Pulmonary artery endothelial cell (primary cell): ENCODE measurements at places on chromosomes 2 and 18. TPM values are rescaled to one million over a fixed set of nuclear protein-coding genes. Genes with fewer than 3 reads are reported as not detected.

GRCh38 chr2:141506135-141506534, 624.7 kb downstream of the LRP1B start:
- no peak for DNase-seq

DNA sequence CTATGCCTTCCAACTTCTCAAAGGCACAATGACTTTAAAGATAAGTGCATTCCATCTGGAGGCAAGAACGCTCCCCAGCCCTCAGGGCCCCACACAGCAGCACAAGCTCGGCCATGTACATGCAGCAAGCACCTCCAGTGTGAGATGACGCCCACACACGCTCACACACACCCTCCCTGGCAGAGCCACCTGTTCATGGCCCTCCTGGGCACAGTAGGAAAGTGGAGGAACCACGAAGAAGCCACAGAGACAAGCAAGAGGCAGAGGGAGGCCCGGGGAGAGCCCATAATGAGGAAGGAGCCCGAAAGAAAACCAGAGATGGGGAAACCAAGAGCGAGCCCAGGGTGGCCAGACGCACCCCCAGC, 21.7 kb downstream of the BIN1 start:
- DNase-seq, result no peak

The CABYR gene
- 1.5 and 2.4 TPM in 2 replicates for total RNA-seq

DNA sequence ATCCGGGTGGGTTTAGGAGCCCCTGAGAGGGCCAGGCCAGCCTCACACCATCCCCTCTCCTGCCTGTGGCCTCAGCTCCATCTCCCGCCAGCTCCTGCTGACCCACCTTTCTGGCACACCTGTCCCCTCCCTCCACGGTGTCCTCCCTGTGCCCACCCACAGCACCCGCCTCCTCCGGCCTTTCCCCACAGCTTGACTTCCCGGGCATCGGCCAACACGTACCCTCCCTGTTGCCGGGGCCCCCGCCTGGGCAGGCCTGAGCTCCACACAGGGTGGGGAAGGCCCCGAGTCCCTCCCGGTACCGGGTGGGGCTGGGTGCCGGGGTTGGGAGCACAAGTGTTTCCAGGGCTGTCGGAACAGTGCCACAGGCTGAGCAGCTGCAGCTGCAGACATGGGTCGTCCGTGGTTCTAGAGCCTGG, 6.5 kb downstream of the GPC1 start:
- DNase-seq, result no peak

- no peak for DNase-seq
Observed at GRCh38 chr2:224109751-224110150, 70.7 kb upstream of the SERPINE2 start.

DNA sequence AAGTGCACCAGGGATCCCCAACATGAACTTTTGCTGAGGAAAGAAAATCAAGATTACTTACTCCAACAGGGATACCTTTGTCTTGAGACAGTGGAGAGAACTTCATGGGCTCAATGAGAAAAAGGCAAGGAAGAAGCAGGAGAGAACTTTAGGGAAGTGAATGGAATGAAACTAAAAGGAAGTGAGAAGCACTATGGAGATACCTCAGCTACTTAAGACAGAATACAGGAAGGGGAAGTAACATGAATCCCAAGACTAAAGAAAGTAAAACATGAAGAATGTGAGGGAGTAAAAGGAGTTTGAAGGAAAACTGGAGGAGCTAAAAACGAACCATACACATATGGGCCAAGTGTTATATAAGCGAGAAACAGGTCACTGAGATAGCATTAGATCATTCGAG, 32.4 kb upstream of the ACTR3 start:
- no peak for DNase-seq

The VSNL1 gene
- total RNA-seq, result not detected in 2 replicates

DNA sequence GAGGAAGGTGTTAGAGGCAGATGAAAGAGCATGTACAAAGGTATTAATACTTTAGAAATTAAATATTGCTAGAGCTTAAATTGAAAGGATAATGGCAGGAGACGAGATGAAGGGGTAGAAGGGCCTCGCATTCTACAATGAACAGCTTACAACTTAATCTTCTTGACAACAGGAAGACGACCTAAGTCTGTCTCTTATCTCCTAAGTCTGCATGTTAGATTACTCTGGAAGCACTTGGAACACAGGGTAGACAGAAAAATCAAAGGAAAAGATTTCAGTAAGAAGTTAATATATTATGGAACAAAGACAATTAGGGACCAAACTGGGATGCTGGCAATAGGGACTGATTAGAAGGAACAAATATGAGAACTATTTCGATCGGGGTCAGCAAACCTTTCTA, 34.9 kb downstream of the SMC6 start:
- DNase-seq, result no peak
